MM.1S (cell line): ENCODE measurements at places on chromosomes 11 and 22.
A peak's percentile ranks its signal among the peaks of the same experiment; 100 is the strongest.

GRCh38 chr11:7056828-7057513 lies 31.8 kb upstream of the RBMXL2 start:
- DNase-seq, result no peak

GRCh38 chr11:1872267-1872985 lies 19.3 kb downstream of the PRR33 start:
- no peak for DNase-seq

- DNase-seq, result no peak
These were observed 119.7 kb upstream of the CD82 start for GRCh38 chr11:44445500-44446365.

DNA sequence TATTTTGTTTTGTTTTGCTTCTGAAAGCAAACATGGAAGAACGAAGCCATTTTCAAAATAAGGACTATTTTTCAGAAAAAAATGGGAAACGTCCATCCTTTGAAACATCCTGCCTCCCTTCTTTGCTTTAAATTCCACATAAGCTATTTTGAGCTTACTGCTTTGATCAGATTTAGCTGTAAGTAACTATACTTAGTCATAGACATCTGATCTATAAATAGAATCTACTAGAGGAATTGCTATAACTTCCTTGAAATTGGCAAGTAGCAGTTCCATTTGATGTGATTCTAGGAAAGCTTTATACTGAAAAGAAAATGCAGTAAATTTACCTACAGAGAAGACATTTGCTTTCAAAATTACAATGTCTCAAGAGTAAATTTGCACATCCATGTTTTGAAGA lies 305.8 kb downstream of the TTC28 start:
- no peak for DNase-seq

DNA sequence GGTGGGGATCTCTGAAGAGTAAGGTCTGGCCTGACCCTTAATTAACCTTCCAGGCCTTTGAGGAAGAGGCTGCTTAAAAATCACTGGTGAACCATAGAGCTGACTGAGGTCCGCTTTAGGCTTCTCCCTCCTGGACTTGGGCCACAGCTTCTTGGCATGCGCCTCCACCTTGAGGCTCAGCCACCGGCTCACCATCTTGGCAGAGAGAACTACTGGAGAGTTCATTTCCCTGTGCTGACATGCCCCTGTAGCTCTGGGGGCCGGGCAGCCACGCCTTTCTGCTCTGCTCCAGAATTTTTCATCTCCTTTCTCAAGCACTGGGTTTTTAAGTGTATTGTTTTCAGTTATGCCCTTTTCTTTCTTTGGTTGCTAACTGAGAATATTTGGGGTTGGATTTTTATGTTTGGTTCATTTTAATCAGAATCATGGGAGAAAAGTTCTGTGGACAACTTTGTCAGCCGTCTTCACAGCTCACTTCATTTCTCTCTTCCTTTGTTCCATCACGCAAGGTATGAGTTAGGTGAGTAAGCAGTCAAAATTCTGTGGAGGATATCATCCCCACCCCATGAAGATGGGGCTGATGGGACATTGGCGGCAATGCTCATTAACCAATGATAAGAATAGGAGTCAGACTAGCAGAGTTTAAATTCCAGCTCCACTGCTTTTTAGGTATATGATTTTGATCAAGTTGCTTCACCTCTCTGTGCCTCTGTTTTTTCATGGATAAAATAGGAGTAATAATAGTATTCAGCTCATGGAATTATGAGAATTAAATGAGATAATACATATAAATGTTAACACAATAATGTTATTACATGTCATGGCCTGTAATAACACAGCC lies 103.9 kb downstream of the DBX1 start:
- DNase-seq, result no peak

DNA sequence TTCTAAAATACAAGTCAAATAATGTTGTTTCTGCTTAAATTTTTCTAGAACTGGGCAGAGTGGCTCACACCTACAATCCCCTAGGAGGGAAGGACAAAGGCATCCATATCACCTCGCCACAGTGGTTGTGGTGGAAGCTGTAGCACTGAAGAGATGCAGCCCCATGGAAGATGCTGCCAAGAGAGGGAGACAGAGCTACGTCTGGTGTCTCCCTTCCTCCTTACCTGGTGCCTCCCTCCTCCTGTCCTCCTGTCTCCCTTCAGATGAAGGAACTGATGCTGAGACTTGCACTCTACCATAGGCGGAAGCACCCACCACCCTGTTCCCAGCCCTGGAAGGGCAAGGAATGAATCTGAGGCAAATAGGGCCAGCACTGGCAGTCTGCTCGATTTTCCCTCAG lies 22.3 kb downstream of the MMP27 start:
- DNase-seq, result no peak

DNA sequence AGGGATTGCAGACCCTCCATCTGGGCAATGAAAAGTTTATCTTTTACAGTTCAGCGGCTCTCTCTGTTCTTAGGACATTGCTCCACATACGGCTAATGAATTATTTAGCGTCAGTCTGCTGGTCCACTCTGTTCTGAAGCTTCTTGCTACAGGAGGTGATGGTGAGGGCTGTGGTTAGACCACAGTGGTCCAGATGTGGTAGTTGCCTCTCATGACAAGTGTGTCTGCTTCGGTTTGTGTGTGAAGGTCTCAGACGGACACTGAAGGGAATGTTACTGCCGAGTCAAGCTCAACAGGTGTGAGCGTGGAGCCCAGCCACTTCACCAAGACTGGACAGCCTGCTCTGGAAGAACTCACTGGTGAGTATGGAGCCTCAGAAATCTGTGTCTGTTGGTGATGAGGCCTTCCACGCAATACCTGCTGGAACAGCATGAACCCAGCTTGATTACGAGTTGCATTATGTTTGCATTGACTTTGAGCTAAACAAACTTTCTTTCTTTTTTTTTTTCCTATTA lies 220.8 kb downstream of the DBX1 start:
- no peak for DNase-seq

- DNase-seq, result no peak
These were observed 16.8 kb downstream of the PIWIL4 start for GRCh38 chr11:94583866-94584500.

DNA sequence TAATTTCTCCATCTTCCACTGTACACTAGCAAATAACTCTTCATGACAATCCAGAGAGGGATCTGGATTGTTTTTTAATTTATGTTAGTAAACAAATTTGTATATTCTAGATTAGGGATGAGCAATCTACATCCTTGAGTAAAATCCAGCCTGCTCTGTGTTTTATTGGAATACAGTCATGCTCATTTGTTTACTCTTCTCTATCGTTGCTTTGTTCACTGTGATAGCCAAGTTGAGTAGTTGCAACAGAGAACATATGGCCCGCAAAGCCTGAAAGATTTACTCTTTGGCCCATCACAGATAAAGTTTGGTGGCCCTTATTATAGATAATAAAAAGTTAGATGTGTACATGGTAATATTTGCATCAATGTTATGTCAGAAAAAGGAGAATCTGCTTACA lies 6.2 kb upstream of the BLID start:
- DNase-seq, result no peak

DNA sequence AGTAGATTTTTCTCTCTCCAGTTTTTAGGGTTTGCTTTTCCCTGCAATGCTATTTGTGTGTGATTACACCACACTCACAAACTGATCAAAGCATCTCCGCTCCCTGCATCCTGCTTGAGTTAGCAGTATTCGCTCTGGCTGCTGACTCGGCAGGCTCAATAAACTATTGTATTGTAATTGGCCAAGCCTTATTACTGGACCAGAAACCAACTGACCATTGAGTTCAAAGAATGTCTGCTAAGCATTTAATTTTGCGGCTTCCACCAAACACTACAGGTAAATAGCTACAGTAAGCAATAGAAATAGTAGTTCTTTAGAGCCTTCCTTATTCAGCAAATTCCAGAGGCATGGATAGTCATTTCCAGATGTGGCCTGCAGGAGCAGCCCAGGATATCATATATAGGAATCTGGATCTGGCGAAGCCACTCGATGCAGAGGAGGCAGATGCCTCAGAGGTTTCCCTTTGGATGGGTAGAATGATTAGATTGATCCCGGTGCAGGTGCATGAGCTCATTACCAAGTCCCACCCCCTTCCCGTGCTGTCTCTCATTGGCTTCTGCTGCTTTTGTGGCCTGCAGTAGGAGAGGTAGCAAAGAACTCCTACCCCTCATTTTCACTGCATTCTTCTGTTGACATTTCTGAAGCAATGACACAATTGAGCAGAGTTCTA lies 77.3 kb downstream of the COMMD9 start:
- no peak for DNase-seq

- DNase-seq, result no peak
These were observed 19.6 kb downstream of the ENTHD1 start for GRCh38 chr22:39873965-39874364.

DNA sequence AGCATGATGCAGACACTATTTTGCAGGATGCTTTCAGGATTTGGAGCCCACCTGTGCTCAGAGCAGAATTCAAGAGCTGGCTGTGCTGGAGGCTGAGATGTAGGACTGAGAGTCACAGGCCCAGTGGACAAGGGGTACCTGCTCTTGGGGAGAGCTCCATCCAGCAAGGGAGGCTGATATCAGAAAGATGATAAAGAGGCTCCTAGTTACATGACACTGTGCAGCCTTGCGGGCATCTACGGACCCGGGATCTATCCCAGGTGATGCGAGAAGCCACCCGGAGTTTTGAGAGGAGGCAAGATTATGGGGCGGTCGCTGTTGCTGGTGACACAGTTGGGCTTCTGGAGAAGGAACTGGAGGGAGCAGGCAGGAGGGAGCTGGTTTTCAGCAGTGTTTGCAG lies 579.0 kb downstream of the TBC1D22A start:
- DNase-seq, result no peak

GRCh38 chr22:27610863-27611786 lies 190.4 kb downstream of the MN1 start:
- DNase-seq, result no peak

GRCh38 chr11:118705111-118705741 lies 25.8 kb upstream of the TREH start:
- no peak for DNase-seq

DNA sequence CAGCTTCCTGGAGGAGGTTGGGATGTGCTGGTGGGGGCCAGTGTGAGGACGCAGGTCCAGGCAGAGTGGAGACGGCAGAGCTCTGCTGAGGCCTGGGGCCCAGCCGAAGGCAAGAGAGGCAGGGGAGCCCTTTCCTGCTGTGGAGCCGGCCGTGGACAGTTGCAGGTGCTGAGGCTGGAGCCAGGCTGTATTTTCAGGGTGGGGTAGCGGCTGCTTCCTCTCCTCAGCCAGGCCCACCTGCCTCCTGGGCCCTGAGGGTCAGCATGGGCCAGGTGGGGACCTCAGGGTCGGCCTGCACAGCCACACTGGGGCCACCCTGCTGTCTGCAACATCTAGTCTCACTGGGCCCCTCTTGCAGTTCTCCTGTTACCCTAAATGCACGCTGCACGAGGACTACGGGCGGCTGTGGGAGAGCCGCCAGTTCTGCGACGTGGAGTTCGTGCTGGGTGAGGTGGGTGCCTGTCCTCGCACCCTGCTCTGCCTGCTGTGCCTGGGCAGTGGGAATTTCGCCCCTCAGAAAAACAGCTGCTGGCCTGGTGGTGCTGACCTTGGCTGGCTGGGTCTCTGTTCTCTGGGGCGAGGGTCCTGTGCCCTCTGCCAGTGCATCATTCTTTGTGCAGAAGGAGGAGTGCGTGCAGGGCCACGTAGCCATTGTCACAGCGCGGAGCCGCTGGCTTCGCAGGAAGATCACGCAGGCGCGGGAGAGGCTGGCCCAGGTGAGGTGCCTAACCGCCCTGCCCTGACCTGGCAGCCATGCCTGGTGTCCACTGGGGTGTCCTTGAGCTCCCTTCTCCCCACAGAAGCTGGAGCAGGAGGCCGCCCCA lies 8.4 kb downstream of the THAP7 start:
- no peak for DNase-seq

DNA sequence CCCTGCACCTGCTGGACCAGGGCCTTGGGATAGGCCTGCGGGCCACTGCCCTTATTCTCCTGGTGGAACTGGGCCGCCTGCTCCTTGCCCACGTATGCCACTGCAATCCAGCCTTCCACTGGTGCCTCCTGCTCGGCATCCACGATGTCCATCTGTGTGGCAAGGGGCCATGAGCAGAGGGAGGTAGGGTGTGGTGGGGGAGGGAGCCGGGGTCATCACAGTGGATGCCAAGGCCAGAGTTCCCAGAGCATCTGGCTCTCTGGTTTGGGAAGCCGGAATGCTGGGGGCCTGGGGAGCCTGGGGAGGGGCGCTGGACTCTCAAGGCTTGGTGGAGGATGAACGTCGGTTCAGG lies 627 bp downstream of the RNF215 start:
- no peak for DNase-seq

GRCh38 chr11:78228467-78228866 lies 39.7 kb downstream of the USP35 start:
- peak; percentile 74 for DNase-seq

- DNase-seq, result no peak
These were observed 29.4 kb upstream of the RRAS2 start for GRCh38 chr11:14388352-14388751.

DNA sequence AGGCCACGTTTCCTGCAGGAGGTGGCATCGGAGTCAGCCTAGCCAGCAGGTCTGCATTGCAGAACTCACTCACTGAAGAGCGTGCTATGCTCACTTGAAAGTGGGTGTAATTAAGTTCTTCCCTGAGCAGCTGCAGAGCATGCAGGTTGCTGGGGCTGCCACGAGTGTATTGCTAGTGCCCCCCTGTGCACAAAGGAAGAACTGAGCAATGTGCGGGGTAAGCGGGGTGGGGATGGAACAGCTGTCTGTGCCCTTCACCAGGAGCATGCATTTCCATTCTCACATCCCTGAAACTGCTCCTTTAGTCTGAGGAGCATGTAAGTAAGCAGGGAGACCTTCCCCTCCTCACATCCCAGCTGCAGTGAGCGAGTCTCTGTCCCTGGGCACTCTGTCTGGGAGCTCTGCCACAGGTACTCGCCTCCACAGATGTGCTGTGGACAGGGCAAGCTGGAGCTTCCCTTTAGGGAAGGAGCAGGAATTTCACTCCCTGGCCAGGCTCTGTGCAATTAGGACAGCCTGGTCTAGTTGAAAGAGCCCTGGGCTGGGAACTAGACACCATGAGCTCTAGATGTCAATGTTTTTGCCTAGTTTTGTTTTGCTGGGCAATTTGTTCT lies 1031.8 kb downstream of the NTM start:
- peak; percentile 86 for DNase-seq

DNA sequence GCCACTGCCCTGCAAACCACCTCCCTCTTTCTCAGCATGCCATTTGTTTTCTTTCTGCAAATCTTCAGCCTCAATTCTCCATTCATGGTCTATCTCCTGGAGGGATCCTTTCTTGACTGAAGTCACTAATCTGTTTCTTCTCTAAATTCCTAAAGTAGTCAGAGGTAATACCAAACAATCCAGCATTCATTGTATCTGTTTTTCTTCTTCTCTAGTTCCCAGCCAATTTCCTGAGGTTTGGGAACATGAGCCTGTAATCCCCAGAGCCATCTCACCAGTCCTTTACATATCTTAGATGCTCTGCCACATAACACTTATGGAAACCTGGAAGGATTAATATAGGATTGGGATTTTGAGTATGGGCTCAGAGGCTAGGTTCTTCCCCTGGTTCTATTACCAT lies 86.5 kb downstream of the MICAL2 start:
- no peak for DNase-seq
